Erythroblast (primary cell): ENCODE measurements at places on chromosomes 2 and 18.

- DNase-seq = no peak
These were observed 13.2 kb upstream of the OR6B3 start for GRCh38 chr2:240066489-240066888.

DNA sequence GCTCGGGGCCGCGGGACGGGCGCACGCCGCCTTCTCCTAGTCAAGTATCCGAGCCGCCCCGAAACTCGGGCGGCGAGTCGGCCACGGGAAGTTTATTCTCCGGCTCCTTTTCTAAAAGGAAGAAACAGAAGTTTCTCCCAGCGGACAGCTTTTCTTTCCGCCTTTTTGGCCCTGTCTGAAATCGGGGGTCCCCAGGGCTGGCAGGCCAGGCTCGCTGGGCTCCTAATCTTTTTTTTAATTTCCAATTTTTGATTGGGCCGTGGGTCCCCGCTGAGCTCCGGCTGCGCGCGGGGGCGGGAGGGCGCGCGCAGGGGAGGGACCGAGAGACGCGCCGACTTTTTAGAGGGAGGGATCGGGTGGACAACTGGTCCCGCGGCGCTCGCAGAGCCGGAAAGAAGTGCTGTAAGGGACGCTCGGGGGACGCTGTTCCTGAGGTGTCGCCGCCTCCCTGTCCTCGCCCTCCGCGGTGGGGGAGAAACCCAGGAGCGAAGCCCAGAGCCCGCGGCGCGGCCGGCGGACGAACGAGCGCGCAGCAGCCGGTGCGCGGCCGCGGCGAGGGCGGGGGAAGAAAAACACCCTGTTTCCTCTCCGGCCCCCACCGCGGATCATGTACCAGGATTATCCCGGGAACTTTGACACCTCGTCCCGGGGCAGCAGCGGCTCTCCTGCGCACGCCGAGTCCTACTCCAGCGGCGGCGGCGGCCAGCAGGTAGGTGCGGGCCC lies 617 bp downstream of the FOSL2 start:
- DNase-seq = peak; percentile 63

- DNase-seq = no peak
These were observed 16.2 kb downstream of the TANC1 start for GRCh38 chr2:158984604-158985135.

GRCh38 chr2:180225118-180225517 lies 218.0 kb upstream of the CWC22 start:
- no peak for DNase-seq

DNA sequence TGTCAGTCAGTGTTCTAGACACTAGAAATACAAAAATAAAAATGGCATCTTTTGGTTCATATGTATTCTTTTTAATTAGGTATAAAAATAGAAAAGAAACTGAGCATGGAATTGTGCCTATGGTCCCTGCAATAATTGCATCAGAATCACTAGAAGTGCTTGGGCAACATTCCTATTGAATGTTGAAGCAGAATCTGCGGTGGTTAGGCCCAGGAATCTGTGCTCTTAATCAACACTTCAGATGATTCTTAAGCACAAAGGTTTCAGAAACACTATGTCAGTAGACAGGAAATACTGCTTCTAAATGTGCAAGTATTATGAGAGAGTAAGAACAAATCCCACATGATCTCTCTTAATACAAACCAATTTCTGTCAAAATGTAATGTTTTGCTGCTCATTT lies 20.3 kb upstream of the RBBP8 start:
- DNase-seq = no peak

DNA sequence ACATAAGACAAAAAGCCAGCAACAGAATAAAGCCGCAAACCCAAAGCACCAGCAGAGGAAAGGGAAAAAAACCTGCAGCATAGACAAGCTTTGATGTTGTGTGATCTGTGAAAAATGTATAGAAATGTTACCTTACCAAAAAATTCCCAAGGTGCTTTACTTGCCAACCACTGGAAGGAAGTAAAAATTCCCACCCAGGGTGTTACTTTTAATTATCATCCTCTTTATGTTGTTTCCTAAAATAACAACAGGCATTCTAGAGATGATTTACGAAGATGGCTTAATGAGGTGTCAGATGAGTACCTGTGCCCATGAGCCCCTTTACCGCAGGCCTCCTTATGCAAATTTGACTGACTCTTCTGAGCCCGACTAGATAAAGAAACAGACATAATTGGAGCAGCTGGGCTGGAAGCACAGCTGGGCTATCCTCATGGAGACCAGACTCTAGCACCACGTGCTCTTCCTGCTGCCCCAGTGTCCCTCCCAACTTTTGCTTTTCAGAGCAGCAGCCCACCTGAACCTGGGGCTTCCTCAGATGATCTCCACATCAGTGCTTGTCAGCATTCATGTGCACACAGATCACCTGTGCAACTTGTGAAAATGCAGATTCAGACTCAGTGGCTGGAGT lies 41.5 kb downstream of the SRSF7 start:
- DNase-seq = no peak

- no peak for DNase-seq
These were observed 3.2 kb upstream of the AAK1 start for GRCh38 chr2:69646714-69647113.

GRCh38 chr2:179671043-179671981 lies 190.1 kb downstream of the ZNF385B start:
- no peak for DNase-seq

DNA sequence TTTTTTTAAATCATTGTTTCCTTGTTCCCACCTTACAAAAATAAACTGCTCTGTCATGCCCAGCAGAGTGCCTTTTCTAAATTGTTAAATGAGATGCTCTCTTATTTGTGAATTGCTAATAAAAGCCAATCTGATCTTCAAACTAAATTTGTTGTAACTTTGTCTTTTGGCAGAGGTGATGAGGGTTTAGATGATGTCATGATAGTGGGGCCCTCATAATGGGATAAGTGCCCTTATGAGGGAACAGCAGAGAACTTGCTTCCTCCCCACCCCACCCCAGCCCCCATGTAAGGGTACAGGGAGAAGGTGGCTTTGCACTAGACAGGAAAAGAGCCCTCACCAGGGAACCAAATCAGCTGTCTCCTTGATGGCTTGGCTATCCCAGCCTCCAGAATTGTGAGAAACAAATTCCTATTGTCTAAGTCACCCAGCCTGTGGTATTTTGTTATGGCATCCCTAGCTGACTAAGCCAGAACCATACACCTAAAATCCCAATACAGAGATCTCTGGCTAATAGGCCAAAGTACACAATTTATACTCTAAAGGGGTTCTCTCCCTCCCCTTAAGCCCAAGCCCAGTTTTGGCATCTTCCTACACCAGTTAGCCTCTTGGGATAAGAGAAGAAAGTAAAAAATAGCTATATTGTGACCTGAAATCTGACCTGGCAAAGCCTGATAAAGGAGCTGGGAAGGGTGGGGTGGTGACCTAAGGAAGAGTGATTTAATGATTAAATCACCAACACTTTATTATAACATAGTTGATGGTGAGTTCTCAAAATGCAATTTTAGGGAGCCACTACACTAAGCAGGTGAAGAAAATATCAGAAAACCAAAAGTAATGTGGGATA lies 40.3 kb upstream of the HNRNPA3 start:
- DNase-seq = no peak
